Heart left ventricle (tissue), 16 donors: ENCODE measurements at places on chromosomes 7 and 10.
A peak's percentile ranks its signal among the peaks of the same experiment; 100 is the strongest.

GRCh38 chr7:130189343-130189742 lies 15.9 kb downstream of the TMEM209 start:
- DNase-seq, result no peak

DNA sequence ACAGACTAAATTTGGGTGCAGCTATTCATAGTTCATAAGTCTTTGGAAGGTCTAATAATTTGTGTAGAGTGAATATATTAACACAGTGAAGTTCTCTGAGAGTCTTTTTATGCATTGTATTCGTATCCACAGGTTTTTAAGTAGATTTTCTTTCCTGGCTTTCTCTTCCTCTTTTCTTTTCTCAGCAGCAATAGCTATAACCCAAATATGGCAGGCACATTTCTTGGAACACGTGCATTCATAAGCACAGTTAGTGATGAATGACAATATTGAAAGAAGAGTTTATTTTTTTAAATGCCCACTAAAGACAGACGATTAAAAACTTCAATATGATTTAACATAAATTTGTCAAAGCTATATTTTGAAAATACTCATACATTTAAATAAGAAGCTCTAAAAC lies 220.5 kb upstream of the MBL2 start:
- no peak for DNase-seq

DNA sequence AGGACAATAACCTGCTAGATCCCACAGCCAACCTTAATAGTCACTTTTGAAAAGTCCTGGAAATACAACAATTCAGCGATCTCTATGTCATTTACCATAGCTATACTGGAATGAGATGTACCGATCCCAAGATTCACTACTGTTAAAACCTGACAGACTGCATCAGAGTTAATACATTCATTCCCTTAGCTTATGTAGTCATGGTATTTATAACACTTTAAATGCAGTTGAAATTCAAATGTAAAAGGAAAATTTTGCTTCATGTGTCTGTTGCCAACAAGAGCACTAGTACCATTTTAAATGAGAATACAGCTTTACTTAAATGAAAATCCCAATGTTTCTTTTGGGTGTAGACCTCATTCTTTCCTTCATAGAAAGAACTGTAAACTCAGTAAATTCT lies 11.1 kb upstream of the GGCT start:
- no peak for DNase-seq

DNA sequence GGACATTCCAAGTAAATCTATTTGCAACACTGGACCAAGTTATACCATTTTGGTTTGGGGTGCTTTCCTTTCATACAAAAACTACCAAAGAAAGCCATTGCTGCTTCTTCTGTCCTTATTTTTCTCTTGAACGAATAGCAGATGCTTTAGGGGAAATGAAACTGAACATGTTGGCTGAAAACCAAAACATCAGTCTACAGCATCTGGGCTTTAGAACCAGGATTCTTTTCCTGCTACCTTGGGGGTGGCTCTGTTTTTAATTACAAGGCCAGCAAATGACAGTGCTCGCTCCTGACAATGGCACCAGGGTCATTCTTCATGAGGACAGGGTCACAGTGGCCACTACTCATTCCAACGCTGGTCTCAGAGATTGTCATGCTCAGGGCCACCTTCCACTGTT lies 80.3 kb downstream of the WDR11 start:
- no peak for DNase-seq

DNA sequence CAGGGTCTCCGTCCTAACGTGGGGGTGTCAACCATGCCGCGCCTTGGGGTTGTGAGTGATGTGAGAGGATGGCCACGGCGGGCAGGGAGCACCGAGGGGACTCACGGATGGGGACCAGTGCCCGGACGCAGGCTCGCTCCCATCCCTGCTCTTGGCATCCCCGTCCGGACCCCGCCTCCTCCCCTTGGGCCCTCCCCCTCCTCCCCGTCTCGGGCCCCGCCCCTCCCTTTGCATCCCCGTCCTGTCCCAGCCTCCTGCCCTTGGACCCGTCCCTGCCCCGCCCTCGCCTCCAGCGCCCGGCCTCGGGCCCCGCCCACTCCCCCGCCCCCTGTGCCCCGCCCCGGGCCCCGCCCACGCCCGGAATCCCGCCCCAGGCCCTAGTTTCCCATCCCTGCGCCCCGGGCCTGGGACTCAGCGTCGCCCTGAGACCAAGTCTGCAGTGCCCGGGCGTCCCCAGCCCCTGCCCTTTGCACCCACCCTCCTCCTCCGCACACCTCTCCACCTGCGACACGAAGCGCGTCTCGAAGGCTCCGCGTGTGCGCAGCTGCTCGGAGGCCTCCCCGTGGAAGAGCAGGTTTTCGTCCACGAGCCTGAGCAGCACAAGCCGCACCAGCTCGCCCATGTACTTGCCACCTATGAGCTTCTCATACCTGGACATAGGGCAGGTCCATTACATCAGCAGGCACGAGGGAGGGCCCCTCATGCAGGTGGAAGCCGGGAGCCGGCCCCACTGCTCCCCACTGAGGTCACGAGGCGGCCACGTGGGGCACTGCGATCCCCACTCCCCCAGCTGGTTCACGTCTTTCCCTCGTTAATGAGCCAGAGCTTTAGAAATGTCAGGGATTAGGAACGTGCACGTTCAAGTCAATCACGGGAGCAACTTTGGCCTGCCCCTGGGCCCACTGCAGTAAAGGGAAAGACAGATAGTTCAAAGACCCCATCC lies 5.1 kb upstream of the MYL7 start:
- DNase-seq, result peak; percentile 88

- peak; percentile 72 for DNase-seq
Measured at GRCh38 chr10:3786295-3787015, 1.4 kb upstream of the KLF6 start.

- DNase-seq, result no peak
Measured at GRCh38 chr7:31971049-31971667, 99.0 kb downstream of the PDE1C start.

GRCh38 chr10:102284531-102284930 lies 39.2 kb downstream of the GBF1 start:
- DNase-seq, result no peak
